ENCODE measurements at places on chromosomes 2 and 18. TPM values are rescaled to one million over a fixed set of nuclear protein-coding genes. Genes with fewer than 3 reads are reported as not detected.
A peak's percentile ranks its signal among the peaks of the same experiment; 100 is the strongest.

- DNase-seq = no peak
Observed at GRCh38 chr2:178834086-178834485, 26.9 kb upstream of the TTN start.

- no peak for DNase-seq
Observed at GRCh38 chr2:21103274-21103891, 20.4 kb upstream of the TDRD15 start.

DNA sequence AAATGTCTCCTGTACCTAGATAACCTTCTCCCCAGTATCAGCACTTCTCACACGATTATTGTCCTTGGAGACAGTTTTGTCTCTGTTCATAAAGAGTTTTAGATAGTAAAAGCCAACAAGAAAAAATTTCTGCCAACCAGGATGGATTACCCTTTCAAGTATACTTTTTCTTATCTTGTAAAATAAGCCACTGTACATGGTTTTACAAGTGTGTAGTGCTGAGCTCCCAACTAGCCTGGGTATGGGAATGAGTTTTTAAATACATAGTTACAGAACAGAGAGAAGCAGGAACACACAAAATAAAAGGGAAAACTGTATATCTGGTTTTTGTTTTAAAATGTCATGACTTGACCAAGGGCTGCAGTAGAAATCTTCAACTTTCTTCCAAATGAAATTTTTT is 76.7 kb downstream of the C18orf54 start:
- DNase-seq = no peak

DNA sequence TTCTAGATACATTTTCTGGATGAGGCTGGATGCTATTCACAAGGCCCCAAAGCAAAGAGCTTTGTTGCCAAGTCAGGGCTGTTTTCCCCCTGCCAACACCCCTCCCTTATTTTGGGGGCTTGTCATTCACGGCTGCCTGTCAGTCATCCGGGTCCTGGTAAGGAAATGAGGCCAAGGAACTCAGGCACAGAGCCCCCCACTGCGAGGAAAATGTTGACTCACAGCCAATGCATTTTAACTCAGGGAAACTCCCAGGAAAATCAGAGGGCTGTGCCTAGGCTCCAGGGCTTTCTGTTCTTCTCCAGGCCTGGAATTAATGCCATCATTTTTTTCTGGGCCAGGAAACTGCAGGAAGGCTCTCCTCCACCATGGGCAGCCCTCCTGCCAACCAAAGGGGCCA is 241.1 kb downstream of the SMAD2 start:
- no peak for DNase-seq

- no peak for DNase-seq
Observed at GRCh38 chr2:205217004-205217403, 465.3 kb upstream of the NRP2 start.

DNA sequence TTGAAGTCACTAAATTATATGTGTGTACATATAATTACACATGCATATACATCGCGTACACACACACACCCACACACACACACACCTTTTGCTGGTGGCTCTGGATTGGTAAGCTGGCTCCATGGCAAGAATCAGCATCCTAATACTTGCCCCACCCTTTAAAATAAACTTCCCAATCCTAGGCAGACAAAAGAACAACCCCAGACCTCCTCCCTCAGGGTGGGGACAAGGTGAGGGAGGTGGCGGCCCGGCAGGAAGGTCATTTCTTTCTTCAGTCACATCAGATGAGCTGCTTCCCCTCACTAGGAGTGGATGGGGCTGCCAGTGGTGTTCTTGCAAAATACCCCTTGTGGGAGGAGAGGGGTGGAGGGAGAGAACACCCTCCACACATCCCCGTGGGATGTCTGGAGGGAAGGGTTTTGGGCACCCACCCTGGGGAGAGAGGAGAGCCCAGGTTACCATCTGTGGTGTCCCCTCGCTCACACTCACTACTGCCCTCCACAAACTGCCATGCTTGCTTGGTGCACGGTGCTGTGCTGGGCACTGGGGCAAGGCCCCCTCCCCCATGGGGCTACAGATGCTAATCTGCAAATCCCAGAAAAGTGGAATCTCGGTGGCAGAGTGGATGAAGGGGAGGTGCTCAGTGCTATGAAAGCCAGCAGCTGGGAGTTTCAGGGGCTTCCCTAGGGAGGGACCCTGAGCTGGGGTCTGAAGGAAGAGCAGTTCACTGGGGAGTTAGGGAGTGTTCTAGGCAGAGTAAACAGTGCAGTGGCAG is 64.0 kb downstream of the ODC1 start:
- DNase-seq = peak; percentile 22

GRCh38 chr2:51778806-51779205 is 746.9 kb upstream of the NRXN1 start:
- DNase-seq = no peak

GRCh38 chr18:40249390-40250080 is 1705.5 kb upstream of the PIK3C3 start:
- no peak for DNase-seq

DNA sequence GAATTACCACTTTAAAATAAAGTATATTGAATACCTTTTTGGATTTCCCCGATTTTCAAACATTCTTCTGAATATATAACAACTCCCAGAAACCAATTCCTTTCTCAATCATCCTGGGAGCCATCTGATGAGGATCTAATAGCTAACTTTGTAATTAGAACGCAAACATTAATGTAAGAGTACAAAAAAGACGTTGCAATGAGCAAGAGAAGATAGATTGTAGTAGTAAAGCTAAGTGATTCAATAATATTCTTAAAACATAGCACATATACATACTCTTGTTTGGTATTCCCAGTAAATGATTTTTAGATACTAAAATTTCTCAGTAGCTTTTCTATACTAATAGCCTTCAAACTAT is 1.1 kb downstream of the ABCA12 start:
- no peak for DNase-seq

DNA sequence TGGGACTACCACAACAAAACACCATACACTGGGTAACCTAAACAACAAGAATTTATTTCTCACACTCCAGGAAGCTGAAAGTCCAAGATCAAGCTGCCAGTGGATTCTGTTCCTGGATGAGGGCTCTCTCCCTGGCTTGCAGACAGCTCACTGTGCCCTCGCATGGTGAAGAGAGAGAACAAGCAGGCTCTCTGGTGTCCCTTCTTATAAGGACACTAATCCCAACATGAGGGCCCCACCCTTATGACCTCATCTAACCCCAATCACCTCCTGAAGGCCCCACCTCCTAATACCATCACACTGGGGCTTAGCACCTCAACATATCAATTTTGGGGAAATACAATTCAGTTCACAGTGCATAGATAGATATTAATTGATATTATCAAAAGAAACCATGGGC is 83.5 kb downstream of the BIN1 start:
- no peak for DNase-seq

- peak; percentile 95 for DNase-seq
Observed at GRCh38 chr2:240237609-240238174, 97.2 kb upstream of the OTOS start.

The MAL gene
- total RNA-seq = 1.6 TPM

The RGPD3 gene
- 0.04 TPM for total RNA-seq

The UGT1A3 gene
- total RNA-seq = not detected

The SULT1C4 gene
- total RNA-seq = not detected

The MLPH gene
- total RNA-seq = 201 TPM

The ATP6V1B1 gene
- total RNA-seq = not detected
